ENCODE measurements at places on chromosomes 2 and 18.

DNA sequence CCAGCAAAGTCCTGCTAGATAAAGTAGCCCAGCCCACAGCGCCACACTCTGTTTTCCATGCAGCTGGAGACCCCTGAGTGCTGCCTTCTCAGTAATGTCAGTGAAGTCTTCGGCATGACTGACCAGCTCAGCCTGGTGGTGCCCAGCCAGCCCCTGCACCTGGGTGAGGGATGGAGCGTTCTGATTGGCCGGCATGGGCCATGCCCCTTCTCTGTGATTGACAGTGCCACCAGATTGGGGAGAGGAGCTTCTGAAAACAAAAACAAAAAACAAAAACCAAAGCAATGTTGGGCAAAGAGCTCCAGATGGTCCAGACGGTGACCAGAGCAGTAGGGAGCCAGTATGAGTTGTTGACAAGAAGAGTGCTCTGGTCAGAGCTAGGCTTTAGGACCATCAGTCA lies 122.6 kb downstream of the DYSF start:
- DNase-seq = peak; percentile 88

- no peak for DNase-seq
These were observed 86.0 kb upstream of the SNTG2 start for GRCh38 chr2:864501-865106.

DNA sequence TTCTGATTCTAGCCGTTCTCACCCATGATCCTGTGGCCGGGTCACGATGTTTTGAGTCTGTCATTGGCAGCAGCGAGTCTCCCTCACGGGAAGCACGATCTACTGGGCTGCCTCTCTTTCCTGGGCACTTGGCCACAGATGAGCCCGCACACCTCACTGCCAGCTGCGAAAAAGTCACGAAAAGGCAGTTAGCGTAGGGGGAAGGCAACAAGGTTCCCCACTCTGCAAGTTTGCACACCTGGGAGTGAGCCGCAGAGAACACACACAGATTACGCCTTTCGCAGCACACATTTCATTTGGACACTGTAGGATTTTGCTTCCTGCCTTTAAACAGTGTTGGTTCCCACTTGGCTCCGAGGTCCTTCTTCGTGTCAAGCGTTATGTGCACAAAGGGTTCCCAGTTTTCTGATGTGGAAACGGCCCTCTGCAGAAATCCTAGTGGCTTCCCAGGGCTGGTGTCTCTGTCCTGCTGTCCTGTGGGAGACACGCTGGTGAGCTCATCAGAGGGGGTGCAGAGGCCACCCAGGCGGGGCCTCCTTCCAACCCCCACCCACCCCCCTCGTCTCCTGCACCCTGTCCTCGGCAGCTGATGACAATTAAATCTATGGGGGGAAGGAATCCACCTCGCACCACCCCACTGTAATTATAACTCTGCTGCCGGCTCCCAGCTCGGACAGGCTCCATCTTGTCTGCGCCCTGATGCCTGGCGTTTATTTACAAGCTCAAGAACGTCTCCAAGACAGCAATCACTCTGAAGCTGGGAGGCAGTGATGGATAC lies 157.3 kb upstream of the SALL3 start:
- no peak for DNase-seq

GRCh38 chr18:42706029-42706608 lies 409.4 kb downstream of the RIT2 start:
- DNase-seq = no peak

- no peak for DNase-seq
These were observed 100.3 kb upstream of the MBOAT2 start for GRCh38 chr2:9103663-9104277.

DNA sequence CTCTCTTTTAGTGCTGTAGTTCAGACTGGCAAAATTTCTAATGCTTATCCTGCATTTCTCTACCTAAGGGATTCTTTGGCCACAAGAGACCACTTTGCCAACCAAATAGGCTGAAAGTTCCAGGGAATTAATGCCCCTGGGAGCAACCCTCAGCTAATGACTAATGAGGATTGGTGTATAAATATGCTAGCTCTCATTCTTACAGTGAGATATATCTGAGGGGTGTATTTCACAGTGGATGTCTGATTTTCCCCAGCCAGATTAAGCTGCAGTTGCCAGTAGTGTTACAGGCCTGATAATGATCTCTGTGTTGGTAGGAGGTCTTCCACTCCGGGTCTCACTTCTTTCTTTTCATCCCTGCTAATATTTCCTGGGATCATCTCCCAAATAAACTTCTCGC lies 90.4 kb downstream of the GULP1 start:
- DNase-seq = no peak

- no peak for DNase-seq
These were observed 125.0 kb downstream of the ETAA1 start for GRCh38 chr2:67522148-67522547.

GRCh38 chr2:96506016-96506906 lies 1.1 kb upstream of the NEURL3 start:
- DNase-seq = peak; percentile 1

DNA sequence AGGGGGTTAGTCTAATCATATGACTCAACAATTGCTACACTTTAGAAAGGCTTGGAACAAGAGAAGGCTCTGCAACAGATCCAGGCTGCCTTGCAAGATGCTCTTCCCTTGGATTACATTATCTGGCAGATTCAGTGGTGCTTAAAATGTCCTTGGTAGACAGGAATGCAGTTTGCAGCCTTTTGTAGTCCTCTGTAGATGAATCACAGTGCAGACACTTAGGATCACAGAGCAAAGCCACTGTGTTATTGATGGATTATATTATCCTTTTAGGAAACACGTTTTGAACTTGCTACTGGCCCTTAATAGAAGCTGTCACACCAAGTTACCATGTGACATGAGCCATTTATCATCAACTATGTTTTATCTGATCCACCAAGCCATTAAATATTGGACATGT lies 152.2 kb downstream of the CBLN2 start:
- no peak for DNase-seq

- DNase-seq = peak; percentile 97
These were observed 7.4 kb upstream of the B3GNT7 start for GRCh38 chr2:231387904-231388724.

All from Ammon's horn (tissue), 1 donor.